ENCODE measurements at places on chromosomes 5 and 9. TPM values are rescaled to one million over a fixed set of nuclear protein-coding genes. Genes with fewer than 3 reads are reported as not detected.

DNA sequence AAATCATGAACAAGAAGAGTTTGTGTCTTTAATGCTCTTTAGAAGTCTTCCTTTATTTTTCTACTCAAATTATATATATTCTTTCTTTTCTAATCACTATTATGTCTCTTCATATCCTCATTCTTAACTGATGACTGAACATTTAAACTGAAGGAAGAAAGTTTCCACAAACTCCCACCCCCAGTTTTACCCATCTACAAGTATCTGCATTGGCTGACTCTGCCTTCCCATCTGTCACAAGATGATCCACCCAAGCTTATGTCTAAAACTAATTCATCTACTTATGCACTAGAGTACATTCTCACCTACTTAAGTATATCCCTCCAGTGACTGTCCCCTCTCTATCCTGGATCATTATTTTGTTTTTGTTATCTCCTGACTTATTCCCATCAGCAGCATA is 344.5 kb downstream of the PRR16 start:
- no peak for DNase-seq
- H3K4me3 ChIP-seq = no peak overlapping the region
- no peaks in the 10 kb centered on the region for H3K27me3 ChIP-seq
- H3K27ac ChIP-seq = no peak overlapping the region

Gene SLC24A2
- total RNA-seq = not detected

Gene SPATA31E1
- not detected for total RNA-seq

Gene NSG2
- total RNA-seq = not detected

DNA sequence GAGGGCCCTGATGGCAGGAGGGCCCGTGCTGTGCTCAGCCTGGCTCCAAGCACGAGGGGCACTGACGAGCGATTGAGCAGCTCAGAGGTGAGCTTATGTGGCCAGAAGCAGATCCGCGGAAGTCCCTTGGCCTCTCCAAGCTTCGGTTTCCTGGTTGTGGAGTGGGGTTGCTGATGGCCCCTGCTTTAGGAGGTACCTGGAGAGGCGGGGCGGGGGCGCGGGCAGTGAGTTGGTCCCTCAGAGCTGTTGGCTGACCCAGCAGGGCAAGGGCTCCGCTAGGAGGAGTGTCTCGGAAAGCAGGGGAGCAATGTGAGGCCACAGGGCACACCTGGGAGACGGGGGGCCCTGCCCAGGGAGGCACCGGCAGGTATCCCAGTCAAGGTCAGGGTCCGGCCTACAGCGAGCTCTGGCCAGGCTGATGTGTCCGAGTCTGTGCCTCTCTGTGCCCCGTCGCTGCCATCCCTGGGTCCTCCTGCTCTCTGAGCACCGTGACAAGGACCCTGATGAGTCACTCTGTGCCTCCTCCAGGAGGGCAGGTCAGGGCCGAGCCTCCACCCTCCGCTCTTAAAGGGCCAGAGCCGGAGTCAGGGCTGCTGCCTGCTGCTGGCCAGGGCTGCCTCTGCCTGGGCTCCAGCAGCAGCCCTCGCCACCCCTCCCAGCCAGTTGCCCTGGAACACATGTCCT is 14.8 kb downstream of the NCS1 start:
- no peak overlapping the region for H3K27ac ChIP-seq
- no peak overlapping the region for H3K4me3 ChIP-seq
- H3K36me3 ChIP-seq = no peaks in the 10 kb centered on the region
- H3K27me3 ChIP-seq = no peaks in the 10 kb centered on the region
- DNase-seq = peak; percentile 22

GRCh38 chr5:79256563-79256962 is 20.6 kb downstream of the JMY start:
- no peak overlapping the region for H3K4me3 ChIP-seq
- DNase-seq = no peak
- no peaks in the 10 kb centered on the region for H3K27me3 ChIP-seq
- no peak overlapping the region for H3K27ac ChIP-seq
- H3K4me1 ChIP-seq = peaks cover 38% of the 10 kb centered on the region

Gene PCDHB7
- total RNA-seq = not detected

- peaks cover 10% of the 10 kb centered on the region for H3K4me1 ChIP-seq
- no peaks in the 10 kb centered on the region for H3K27me3 ChIP-seq
- H3K4me3 ChIP-seq = no peak overlapping the region
- H3K27ac ChIP-seq = no peak overlapping the region
Measured at GRCh38 chr9:128705051-128705965, 3.0 kb downstream of the PKN3 start.

DNA sequence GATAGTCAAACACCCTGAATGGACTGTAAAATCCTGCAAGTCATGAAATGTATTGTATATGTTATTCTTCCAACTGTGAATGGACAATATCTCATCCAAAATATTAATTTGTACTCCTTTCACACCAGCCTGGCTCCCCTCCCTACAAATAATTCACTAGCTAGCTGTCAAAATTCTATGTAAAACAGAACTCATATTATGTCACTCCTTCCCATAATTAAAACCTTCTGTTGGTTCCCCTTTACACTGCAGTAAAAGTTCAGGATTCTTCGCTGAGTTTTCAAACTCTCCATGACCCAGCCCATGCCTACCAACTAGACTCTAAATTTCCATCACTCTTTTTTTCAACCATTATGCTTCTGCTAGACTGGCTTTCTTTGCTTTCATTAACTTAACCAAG is 857.1 kb downstream of the TAF11L14 start:
- H3K27ac ChIP-seq = no peak overlapping the region
- H3K4me1 ChIP-seq = no peaks in the 10 kb centered on the region
- no peaks in the 10 kb centered on the region for H3K27me3 ChIP-seq
- no peak for DNase-seq
- H3K36me3 ChIP-seq = no peaks in the 10 kb centered on the region

Gene APBA1
- total RNA-seq = 0.35 TPM

- no peak for DNase-seq
- H3K27me3 ChIP-seq = no peaks in the 10 kb centered on the region
- H3K4me1 ChIP-seq = peaks cover 4% of the 10 kb centered on the region
- no peaks in the 10 kb centered on the region for H3K36me3 ChIP-seq
Measured at GRCh38 chr9:129403779-129404620, 216.9 kb downstream of the C9orf50 start.

DNA sequence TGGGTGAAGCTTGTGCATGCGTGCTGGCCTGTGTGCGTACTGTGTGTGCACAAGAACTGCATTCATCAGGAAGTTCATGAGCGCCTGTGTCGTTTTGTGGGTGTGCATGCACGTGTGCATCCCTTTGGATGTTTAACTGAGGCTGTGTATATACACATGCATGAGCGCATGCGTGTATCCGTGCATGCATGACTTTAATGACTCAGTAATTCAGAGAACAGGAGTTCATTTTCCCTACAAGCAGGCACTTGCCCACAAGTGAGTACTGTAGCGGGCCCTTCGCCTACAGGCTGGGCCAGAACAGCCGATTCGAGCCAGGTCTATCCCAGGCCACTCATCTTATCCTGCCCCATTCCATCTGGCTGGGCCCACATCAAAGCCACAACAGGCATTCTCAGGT is 29.8 kb downstream of the CORO2A start:
- H3K4me3 ChIP-seq = no peak overlapping the region
- no peaks in the 10 kb centered on the region for H3K36me3 ChIP-seq
- peaks cover 18% of the 10 kb centered on the region for H3K4me1 ChIP-seq
- H3K27me3 ChIP-seq = no peaks in the 10 kb centered on the region

GRCh38 chr5:58922461-58923171 is 339.7 kb downstream of the RAB3C start:
- no peak overlapping the region for H3K27ac ChIP-seq
- DNase-seq = no peak
- H3K4me3 ChIP-seq = no peak overlapping the region
- peaks cover under 1% of the 10 kb centered on the region for H3K27me3 ChIP-seq

- no peaks in the 10 kb centered on the region for H3K27me3 ChIP-seq
- H3K36me3 ChIP-seq = no peaks in the 10 kb centered on the region
- no peaks in the 10 kb centered on the region for H3K4me1 ChIP-seq
- no peak for DNase-seq
Measured at GRCh38 chr9:89679016-89679415, 74.2 kb downstream of the GADD45G start.

DNA sequence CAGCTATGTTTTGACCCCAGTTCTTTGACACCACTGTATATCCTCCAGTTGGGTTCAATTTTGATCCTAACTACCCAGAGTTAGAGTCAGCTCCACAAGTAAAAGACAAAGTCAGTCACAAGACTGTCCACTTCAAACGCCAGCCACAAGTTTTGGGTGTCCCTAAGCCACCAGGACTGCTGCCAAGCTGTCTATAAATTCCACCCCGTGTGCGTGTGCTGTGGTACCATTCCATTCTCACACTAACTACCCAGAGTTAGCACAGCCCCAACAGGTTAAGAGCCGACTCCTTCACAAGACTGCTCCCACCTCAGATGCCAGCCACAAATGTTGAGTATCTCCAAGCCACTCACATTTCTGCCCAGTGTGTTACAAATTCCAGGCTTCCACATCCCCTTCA is 56.7 kb downstream of the APC start:
- peaks cover 21% of the 10 kb centered on the region for H3K36me3 ChIP-seq
- no peak for DNase-seq
- H3K27ac ChIP-seq = no peak overlapping the region
- H3K4me3 ChIP-seq = no peak overlapping the region

DNA sequence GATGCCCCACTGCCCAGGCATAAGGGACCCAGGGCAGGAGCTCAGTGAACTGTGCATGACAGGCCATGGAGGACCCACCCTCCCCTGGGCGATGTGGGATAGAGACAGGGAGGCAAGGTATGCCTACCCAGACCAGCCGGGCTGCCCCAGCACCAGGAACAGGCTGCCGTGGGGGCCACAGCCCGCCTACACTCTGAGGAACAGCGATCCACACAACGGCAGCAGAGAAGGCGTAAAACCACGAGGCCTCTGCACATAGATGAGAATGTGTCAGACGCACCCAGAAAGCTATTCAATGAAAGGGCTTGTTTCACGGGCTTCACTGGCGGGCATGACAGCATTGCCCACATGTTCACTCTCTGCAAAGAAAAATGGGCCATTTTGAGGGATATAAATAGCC is 49.5 kb downstream of the SEMA4D start:
- peaks cover 97% of the 10 kb centered on the region for H3K4me1 ChIP-seq
- peak overlapping the region; percentile 93 for H3K27ac ChIP-seq
- DNase-seq = peak; percentile 75

Gene LIX1
- total RNA-seq = not detected

DNA sequence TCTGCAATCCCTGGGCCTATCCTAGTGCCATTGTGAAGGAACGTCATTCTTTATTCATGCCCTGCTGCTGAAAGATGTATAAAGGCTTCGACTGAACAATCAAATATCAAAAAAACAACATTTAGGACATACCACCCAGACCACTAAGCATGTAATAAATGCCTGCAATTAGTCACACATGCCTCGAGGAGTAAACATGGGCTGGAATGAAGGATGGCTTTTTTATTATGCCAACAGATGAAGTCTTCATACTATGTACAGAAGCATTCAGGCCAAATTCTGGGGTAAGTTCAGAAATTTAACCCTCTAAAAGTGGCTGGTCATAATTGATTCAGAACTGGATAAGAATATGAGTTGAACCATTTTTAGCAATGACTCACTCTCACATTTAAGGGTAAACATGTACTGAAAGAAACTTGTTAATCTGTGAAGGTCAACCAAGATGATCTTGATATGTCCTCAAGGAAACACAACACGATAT is 38.1 kb downstream of the FAM240B start:
- H3K4me3 ChIP-seq = no peak overlapping the region
- no peak overlapping the region for H3K27ac ChIP-seq
- no peaks in the 10 kb centered on the region for H3K36me3 ChIP-seq
- no peak for DNase-seq

DNA sequence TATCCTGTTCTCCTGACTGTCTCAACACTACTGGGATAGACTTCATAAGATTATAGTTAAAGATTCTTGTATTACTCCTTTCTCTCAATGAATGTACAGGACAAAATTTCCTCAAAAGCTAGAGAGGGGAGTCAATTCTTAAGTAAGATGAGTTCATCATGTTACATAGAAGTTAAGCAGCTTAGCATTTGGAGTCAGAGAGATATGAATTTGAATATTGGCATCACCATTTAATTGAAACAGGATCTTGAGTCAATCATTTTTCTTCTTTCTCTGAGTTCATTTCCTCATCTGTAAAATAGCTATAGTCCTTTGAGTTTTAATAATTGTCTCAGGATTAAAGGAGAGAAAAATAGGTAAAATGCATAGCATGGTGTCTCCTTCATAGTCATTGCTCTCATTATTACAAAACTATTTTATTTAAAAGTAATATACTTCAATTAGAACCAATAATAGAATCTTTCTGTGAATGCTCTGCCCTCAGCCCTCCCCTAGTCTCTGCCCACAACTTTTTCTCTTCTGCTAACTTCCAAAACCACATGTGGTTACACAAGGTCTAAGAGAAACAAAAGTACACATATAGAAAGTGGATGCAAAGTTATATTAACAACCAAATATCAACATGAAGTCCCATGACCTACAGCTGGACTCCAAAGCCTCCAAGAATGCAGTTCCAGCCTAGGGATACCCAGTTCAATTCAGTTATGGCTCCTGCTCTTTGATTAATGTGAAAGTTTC is 265.6 kb downstream of the TLE1 start:
- H3K4me3 ChIP-seq = no peak overlapping the region
- no peaks in the 10 kb centered on the region for H3K27me3 ChIP-seq
- DNase-seq = no peak

DNA sequence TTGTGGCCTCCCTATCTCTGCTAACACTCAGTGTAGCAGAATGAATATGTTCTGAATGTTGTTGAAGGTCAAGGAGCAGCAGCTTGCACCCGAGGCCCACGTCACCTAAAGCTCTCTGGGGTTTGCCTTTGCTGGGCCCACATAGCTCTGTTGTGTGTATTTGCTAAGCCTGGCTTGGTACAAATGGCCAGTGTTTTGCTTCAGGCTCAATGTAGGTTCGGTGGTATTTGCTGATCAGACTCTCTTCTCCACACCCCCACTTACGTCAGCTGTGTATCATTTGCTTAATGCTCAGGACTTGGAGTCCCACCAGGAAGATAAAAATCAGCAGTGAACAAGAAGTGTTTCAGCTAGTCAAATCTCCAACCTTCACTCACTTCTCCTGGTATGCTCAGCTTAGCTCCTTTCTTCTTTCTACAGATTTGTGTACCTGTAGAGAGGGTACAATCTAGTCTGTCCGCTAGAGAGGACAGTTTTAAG is 4.8 kb upstream of the RFESD start:
- H3K36me3 ChIP-seq = no peaks in the 10 kb centered on the region
- H3K27me3 ChIP-seq = no peaks in the 10 kb centered on the region
- H3K4me1 ChIP-seq = peaks cover 26% of the 10 kb centered on the region
- no peak for DNase-seq

- no peaks in the 10 kb centered on the region for H3K27me3 ChIP-seq
- no peak for DNase-seq
- H3K27ac ChIP-seq = peak overlapping the region; percentile 78
- H3K4me1 ChIP-seq = peaks cover 27% of the 10 kb centered on the region
Measured at GRCh38 chr9:131579789-131580211, 34.5 kb downstream of the PRRT1B start.

Gene AJM1
- 4.8 TPM for total RNA-seq
